ENCODE measurements at places on chromosomes 2 and 18.

GRCh38 chr18:12278741-12279682 is 24.9 kb downstream of the CIDEA start:
- no peak for DNase-seq

GRCh38 chr2:63046961-63047320 is 3.7 kb upstream of the OTX1 start:
- no peak for DNase-seq

- DNase-seq: no peak
Measured at GRCh38 chr2:136448432-136448831, 316.9 kb upstream of the THSD7B start.

DNA sequence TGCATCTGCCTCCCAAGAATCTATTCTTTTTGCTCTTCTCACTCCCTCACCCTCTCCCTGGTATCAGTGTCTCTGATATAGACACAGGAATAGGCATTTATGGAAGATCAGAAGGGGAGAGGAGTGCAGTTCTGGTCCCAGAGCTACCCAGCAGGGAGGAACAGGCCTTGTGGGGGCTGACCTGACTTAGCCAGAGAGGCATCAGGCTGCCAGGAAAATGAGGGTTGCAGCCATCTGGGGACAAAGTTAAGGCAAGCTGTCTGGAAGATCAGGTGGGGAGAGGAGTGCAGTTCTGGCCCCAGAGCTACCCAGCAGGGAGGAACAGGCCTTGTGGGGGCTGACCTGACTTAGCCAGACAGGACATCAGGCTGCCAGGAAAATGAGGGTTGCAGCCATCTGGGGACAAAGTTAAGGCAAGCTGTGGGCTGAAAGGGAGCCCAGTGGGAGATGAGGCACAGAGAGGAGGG is 69.9 kb upstream of the HK2 start:
- DNase-seq: no peak

DNA sequence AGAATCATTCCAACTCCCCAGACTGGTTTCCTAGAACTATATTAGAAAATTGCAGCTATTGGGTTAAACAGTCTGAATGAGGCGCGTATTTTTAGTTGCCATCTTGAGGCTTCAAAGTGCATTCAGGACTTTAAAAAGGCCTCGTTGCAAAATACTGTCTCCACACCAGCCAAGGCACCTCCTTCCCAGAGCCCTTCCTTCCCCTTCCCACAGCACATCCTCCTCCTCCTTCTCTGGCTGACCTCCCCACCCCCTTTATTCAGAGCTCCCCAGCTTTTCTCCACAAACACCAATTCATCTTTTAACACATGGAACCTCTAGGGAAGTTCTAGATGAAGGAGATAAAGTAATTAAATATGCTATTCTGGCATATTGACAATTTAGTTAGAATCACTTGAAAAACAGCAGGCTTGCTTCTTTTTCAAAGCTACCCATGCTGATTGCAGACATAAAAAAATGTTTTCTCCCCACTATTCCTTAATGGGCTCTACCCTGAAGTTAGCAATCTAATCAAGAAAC is 90.3 kb downstream of the RTP5 start:
- no peak for DNase-seq

- DNase-seq: no peak
Measured at GRCh38 chr2:20224716-20225293, at the start of gene SDC1. TSS of gene SDC1 (minus strand) at chr2:20225130. CDS start at chr2:20224867, 263 bp downstream.

- no peak for DNase-seq
Measured at GRCh38 chr2:74728842-74729241, 74.8 kb downstream of the SEMA4F start.

GRCh38 chr2:85401844-85402243 is 8.3 kb downstream of the CAPG start:
- DNase-seq: no peak

DNA sequence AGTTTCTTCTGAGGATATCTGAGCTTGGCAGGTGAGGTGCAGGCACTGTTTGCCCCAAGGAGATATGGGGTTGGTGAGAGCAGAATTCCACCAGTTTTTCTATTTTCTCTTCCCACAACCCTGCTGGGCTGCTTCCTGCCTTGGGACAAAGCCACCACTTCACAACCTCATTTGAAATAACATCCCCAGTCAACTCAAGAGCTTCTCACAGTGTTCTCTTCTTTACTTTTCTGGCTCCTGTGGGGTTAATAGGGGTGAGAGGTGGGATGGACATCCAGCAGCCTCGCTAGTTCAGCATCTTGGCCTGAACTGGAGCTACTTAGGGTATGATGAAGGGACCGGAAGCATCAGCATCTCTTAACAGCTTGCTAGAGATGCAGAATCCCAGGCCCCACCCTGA is 106.3 kb downstream of the SLC4A3 start:
- no peak for DNase-seq

DNA sequence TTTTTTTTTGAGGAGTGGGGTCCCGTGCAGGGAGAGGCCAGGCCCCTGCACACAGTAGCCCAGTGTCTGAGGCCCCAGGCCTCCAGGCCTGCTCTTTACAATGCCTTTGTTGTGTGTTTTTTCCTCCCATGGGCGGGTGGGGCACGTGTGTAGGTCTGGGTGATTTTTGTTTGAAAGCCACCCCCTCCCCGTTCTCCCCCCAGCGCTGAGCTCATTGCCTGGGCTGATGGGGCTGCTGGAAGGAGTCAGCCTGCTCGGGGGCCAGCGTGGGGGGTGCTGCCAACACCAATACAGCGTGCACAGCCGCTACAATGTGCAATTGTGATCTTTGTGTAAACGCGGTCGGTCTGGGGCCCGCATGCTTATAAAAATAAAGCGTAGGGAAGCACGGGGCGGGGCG is 142.7 kb downstream of the DYSF start:
- DNase-seq: no peak

GRCh38 chr2:20479835-20480234 is 33.0 kb downstream of the RHOB start:
- no peak for DNase-seq

- DNase-seq: no peak
Measured at GRCh38 chr2:44310287-44310686, 35.0 kb downstream of the SLC3A1 start.

- DNase-seq: no peak
Measured at GRCh38 chr2:8486141-8486540, 195.7 kb upstream of the ID2 start.

DNA sequence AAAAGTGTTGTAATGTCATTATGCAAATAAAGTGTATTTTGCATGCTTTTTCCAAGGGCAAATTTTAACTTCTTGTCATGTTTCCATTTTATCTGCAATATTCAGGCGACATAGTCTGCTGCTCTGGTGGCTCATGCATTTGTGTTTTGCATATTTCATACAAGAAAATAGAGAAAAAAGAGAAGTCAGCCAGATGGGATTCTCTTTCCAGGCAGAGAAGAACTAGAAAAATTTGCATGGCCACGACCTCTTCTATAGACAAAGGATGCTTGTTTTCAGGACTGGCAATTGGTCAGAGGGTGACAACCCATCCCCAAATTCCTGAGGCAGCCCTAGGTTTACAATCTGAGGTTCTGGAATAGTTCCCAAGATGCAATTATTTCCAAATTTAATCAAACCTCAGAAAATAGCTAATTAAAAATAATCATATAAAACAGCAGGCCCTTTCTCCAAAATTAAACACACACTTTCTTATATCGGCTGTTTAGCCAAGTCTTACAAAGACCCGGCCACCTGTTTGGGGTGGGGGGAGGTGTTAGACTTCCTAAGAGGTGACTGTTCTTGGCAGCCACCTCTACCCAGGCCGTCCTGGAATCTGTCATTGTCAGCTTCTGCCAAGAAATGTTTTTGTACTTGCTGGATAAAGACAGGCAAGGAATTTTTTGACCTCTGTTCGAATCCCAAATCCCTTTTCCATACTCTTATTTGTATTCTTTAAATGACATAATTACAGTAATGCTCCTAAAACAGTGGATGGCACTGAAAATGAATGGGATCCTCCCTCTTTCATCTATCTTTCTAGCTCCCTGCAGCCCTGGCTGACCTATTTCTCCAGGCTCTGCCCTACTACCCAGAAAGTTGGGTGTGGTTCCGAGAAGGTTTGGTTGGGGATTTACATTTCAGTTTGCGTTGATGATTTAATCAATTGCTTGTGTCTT is 20.8 kb upstream of the SOS1 start:
- no peak for DNase-seq

DNA sequence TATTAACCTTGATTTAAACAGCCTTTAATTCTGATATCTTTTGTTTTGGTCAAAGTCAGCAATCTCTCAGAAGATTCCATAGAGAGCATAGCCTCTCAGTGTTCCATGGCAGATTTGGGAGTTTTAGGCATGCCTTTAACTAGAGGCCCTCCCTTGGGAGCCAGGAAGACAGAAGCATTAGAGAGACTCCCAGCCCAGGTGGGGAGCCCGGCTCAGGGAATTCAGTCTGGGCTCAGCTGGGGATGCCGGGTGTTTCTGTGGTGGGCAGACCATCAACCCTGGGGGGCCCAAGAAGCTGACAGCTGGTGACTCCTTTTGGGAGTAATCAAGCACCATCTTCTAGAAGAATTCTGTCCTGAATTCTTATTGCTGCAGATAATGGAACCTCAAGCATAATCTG is 99.7 kb upstream of the CELF4 start:
- no peak for DNase-seq

GRCh38 chr2:141035846-141036420 is 1094.9 kb downstream of the LRP1B start:
- no peak for DNase-seq

- DNase-seq: no peak
Measured at GRCh38 chr2:111941531-111941930, 43.1 kb downstream of the MERTK start.

DNA sequence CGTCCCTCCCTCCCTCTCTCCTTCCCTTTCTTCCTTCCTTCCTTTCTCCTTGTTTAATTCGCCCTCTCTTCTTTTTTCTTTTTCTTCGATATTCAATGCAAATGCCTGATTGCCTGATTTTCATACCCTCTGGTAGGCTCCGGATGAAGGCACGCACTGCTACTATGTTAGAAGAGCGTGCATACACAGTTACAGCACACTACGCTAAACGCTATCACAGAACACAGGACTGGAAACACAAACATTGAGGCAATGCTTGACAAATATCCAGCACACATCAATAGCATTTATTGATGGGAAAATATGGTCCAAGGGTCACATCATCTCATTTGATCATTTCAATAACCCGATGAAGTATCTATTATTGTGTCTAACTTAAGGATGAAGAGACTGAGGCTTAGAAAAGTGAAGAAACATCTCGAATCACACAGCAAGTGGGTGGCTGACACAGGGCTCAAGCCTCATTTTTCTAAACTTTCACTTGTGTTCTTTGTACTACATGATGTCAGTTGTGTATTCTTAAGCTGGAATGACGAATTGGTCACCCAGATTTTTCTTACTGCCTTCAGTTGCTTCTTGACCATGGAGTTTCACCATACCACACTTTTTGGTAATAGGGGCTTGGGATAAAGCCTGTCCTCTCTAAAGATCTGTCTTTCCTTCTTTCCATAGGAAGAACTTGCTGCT is 101.8 kb downstream of the TRIB2 start:
- DNase-seq: no peak

DNA sequence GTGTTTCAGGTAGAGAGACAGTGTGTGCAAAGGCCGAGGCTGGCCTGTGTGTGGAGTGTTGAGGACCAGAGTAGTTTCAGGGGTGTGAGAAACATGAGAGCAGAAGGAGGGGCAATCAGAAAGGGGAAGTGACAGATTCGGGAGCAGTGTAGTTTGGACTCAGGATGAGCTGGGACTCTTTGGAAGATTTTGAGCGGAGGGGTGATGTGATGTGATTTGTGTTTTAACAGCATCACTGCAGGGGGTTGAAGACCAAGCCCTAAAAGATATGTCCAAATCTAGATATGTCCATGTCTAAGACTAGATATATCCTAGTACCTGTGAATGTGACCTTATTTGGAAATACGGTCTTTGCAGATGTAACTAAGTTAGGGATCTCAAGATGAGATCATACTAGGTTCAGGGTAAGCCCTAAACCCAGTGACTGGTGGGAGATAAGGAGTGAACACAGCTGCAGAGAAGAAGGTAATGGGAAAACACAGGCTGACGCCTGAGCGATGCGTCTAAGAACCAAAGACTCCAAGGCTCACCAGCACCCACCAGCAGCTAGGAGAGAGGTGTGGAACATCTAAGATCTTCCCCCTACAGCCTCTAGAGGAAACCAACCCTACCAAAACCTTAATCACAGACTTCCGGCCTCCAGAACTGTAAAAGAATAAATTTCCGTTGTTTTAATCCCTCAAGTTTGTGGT is 38.5 kb upstream of the MYO3B start:
- DNase-seq: no peak

DNA sequence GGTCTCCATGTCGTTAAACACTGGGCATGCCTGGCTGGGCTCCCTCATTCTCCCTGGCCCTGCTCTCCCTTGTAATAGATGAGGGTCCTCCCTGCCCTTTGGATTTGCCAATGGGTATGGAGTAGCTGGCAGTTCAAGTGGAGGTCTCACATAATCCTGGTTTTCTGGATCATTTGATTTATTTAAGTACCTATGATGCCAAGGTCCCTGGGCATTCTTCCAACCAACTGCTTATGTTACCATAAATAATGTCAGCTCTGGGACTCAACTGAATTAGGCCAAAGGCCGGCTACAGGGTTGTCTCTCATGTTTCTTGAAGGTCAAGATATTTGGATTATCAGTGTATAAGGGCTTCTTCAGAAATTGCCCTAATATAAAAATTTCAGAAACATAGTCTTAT is 104.9 kb upstream of the LYPD6 start:
- no peak for DNase-seq

DNA sequence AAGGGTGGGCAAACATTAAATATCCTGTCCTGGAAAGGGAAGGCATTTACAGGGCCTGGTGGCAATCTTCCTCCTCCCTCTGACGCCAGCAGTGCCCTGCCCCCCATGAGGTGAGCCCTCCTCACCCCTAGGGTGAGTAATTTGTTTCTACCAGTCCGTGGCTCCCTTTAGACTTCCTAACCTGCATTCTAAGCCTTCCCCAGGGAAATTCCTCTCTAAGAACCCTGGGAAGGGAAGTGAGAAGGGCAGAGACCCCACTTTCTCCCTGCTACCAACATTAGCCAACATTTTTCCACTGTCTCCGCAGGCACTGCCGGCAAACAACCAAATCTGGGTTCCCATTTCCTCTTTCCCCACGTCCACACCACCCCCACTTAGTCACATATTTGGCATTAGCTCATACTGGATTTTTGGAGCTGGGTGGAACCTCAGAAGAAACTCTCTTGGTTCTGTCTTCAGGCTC is 69.3 kb downstream of the NRP2 start:
- DNase-seq: no peak

DNA sequence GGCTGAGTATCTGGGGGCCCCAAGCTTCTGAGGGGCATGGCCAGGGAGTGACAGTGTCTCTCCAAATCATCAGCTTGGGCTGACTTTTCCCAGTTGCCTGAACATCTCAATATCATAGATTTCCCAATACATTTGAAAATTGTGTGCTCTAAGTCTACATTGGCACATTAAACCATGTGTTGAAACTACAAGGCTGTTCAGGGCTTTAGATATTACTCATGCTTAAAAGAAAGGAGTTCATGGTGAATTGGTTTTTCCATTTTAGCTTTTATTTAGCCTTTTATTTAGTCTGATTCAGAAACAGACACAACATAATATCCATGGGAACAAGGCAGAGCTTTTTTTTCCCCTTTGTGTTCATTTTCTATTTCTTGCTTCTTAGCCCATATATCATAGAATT is 49.9 kb upstream of the GALR1 start:
- no peak for DNase-seq
